ENCODE measurements at places on chromosomes 16 and 17.
A peak's percentile ranks its signal among the peaks of the same experiment; 100 is the strongest.

GRCh38 chr17:9576521-9577372 is at the start of gene CFAP52:
TSS of gene CFAP52 (plus strand) at chr17:9576642. CDS start at chr17:9576696, 54 bp downstream.
- peak; percentile 64 for DNase-seq
- H3K27me3 ChIP-seq, result no peaks in the 10 kb centered on the region
- H3K36me3 ChIP-seq, result 0 out of 2 replicates have a peak, but pooled peaks cover 3% of the 10 kb centered on the region
- H3K4me1 ChIP-seq, result peaks cover 2% of the 10 kb centered on the region

DNA sequence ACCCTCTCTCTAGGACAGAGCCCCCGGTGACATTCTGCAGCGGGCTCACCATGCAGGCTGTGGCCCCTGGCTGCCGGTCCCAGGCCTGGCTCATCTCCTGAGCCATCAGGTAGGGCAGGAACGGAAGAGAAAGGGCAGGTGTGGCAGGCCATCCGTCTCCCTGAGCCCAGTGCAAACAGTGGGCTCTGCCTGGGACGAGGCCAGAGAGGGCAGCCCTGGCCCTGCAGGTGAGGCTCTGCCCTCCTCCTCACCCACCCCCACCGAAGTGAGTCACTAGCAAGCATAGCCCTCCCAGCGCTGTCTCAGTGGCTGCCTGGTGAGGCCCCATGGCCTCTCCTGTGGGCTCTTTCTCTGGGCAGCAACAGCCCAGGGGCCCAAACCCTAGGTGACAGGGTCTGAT is 14.5 kb downstream of the OTOP3 start:
- no peaks in the 10 kb centered on the region for H3K27me3 ChIP-seq
- DNase-seq, result peak; percentile 80

DNA sequence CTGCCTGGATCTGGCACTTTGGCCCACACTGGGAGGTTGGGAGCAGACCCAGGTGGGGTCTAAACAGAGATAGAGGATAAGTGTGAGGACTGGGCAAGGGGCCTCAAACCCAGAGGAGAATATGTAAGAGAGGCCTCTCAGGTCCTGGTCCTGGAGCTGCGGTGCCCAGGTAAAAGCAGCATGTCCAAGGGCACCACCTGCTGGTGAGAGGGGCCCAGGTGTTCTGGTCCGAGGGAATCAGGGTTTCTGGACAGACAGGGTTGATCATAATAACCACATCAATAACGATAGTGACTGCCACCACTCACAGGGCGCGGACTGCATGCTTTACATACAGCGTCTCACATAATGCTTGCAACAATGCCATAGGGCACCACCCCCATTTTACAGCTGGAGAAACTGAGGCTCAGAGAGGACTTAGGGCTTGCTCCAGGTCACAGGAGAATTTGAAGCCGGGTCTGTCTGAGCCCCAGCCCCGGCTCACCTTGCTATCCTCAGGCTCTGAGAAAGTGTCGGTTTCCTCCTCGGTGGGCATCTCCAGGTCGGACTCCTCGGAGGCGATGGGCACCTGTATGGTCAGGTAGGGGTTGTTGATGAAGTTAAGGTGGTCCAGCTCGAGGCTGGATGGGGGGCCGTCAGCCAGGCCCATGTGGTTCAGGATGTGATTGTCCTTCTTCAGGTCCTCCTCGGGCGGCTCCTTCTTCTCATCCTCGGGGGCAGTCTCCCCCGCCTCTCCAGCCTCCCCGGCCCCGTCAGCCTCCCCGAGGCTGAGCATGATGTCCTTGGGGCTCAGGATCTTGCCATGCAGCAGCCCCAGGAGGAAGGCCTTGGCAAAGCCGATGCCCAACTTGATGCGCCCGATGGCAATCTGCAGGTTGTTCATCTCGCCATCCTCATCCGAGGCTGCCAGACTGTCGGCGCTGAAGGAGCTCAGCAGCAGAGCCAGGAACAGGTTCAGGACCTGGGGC is 19.1 kb upstream of the CD79B start:
- no peaks in the 10 kb centered on the region for H3K36me3 ChIP-seq
- DNase-seq, result no peak
- H3K4me1 ChIP-seq, result no peaks in the 10 kb centered on the region
- H3K27me3 ChIP-seq, result no peaks in the 10 kb centered on the region

DNA sequence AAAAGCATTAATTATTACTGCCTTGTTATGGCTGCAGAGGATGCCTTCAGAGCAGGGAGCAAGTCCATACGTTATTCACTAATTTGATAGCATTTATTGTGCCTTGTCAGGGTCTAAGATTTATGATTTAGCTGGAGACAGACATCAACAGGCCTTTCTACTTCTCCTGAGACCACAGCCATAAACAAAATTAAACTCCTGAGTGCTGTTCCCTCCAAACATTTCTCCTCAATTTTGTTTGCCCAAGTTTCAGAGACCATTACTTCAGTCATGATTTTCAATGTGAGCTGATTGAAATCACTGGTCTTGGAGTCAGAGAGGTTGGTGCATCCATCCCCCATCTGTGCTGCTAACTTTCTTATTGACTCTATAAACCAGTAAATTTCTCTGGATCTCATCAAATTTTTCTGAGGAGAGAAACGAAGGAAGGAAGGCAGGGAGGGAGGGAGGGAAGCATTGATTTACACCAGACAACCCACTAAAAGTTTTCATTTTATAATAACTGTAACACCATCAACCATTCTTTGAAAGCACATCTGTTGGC is 423.6 kb upstream of the CDH11 start:
- H3K4me3 ChIP-seq, result no peak overlapping the region
- peaks cover 15% of the 10 kb centered on the region for H3K4me1 ChIP-seq
- no peak overlapping the region for H3K27ac ChIP-seq
- H3K36me3 ChIP-seq, result no peaks in the 10 kb centered on the region

DNA sequence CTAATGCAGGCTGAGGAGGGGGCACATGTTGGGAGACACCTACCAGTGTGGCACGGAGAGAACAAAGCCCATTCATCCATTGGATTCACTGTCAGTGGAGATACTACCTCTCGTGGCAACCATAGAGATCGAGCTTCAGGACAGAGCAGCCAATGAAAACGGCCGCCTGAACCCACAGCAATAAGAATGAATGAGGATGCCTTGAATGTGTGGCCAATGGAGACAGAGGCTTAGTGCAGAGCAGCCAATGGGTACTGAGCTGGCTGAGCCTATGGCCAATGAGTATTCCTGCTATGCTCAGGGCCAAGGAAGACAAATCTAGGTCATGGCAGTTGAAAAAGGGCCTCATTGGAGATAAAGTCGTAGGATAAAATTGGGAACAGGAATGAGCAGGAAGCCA is 10.9 kb downstream of the ARHGEF15 start:
- H3K4me3 ChIP-seq, result no peak overlapping the region
- no peaks in the 10 kb centered on the region for H3K27me3 ChIP-seq
- H3K27ac ChIP-seq, result no peak overlapping the region
- H3K36me3 ChIP-seq, result no peaks in the 10 kb centered on the region

- no peak for DNase-seq
- no peak overlapping the region for H3K27ac ChIP-seq
- H3K4me1 ChIP-seq, result no peaks in the 10 kb centered on the region
- no peaks in the 10 kb centered on the region for H3K36me3 ChIP-seq
- no peaks in the 10 kb centered on the region for H3K27me3 ChIP-seq
These were observed 39.7 kb upstream of the MEAK7 start for GRCh38 chr16:84544031-84544773.

DNA sequence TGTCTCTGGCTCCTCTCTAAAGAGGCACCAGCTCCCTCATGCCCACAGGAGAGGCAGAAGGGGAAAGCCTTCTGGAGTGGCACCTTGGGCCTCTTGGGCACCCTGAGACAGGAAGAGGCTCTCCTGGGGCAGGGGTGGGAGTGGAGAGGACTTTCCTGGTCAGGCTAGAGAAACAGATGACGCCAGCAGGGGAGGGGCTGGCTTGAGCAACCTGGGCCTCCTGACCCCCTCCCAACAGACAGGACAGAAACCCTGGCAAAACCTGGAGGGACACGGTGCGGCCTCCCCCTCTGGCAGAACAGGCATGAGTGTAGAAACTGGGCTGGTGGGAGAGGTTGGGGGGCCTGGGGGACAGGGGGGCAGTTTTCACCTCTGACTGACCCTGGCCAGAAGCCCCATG is 6.1 kb downstream of the SMIM5 start:
- H3K27ac ChIP-seq, result no peak overlapping the region
- no peak overlapping the region for H3K4me3 ChIP-seq
- no peaks in the 10 kb centered on the region for H3K4me1 ChIP-seq

DNA sequence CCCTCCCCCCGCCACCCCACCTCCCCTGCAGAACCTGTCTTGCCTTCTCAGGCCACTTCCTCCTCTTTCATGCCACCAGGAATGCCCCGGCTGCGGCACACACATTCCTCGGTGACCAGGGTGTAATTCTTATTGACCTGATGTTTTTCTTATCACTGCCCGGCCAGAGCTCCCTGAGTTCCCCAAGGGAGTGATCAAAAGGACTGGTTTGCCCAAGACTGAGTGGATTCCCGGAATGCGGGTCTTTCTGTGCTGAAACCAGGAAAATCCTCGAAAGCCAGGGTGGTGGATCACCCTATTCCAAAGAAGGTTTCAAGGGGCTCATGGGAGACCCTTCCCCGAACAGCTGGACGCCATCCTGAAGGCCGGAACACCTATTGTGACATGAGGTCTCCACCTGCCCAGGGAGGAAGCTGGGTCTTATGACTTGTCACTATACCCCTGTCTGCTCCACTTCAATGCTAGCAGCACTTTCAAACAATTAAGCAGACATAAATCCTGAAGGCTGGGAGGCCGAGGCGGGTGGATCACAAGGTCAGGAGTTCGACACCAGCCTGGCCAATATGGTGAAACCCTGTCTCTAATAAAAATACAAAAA is 53.0 kb upstream of the RPL38 start:
- H3K27me3 ChIP-seq, result peaks cover 5% of the 10 kb centered on the region
- no peaks in the 10 kb centered on the region for H3K4me1 ChIP-seq
- no peak overlapping the region for H3K4me3 ChIP-seq
- H3K36me3 ChIP-seq, result no peaks in the 10 kb centered on the region
- peak; percentile 21 for DNase-seq

DNA sequence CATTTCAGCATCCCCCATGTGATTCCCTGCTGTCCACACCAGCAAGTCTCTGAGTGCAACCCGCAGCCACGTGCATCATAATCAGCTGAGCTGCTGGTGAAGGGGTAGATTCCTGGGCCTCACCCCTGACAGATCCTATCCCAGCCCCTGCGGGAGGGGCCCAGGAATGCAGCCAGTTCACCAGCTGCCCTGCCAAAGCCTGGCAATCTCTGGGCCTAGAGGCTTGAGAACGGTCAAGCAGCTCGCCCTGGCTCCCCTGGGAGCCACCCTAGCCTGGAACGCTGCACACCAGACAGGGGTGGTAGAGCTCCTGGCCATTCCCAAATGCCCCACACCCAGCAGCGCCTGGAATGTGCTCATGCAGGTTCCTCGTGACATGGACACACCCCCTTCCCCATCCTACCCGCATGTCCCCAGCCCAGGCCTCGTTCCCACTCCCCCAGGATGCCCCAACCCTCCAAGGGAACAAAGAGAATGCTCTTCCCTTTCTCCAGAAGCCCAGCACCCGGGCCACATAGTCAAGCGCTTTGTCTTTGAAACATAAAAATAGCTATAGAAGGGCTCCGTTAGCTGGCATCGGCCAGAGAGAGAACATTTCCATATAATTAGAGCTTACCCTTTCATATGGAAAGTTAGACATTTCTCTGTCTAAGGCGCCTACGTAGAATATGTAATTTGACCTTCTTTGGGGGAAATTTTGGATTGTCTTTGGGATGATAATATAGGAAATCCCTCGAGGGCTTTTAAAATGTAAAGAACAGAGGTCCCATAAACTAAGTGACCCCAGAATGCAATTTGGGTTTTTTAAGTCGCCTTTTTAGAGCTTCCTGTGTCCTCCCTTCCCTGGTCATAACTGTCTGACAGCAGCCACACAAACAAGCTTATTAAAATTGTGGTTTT is 3.4 kb downstream of the CEP295NL start:
- no peak overlapping the region for H3K27ac ChIP-seq
- no peaks in the 10 kb centered on the region for H3K27me3 ChIP-seq
- H3K4me3 ChIP-seq, result no peak overlapping the region

- H3K36me3 ChIP-seq, result peaks cover 3% of the 10 kb centered on the region
- H3K4me1 ChIP-seq, result peaks cover 5% of the 10 kb centered on the region
- no peak overlapping the region for H3K27ac ChIP-seq
- no peak overlapping the region for H3K4me3 ChIP-seq
- H3K27me3 ChIP-seq, result no peaks in the 10 kb centered on the region
These were observed 2.6 kb upstream of the TMEM219 start for GRCh38 chr16:29959293-29959692.

DNA sequence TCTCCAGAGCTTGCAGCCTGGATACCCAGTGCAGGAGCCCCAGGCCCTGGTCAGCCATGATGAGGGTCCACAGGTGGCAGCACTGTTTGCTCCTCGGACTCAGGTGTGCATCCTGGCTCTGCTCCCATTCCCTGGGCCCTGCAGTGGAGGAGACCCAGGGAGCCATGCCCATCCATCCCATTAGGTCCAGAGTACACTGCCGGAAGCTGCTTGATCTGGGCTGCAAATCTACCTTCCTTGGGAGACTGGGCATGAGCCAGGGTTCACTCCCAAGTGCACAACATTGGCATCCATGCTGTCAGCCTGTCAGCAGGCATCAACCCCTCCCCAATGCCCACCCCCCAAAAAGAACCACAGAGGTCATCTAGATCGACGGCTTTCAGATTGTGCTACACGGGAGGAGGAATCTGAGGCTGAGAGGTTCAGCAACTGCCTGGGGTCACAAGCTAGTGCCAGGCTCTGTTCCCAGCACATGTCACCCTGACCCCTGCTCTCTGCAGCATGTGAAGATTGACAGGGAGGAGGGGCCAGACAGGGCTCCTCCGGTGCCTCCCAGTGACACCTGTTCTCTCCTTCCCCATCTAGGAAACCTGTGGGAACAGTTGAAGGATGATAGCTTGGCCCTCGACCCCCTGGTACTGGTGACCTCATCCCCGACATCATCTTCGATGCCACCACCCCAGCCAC is 15.7 kb downstream of the UNC119 start:
- no peaks in the 10 kb centered on the region for H3K36me3 ChIP-seq
- peaks cover 9% of the 10 kb centered on the region for H3K4me1 ChIP-seq
- H3K27ac ChIP-seq, result no peak overlapping the region
- no peak for DNase-seq
- no peaks in the 10 kb centered on the region for H3K27me3 ChIP-seq

- H3K4me1 ChIP-seq, result no peaks in the 10 kb centered on the region
- H3K36me3 ChIP-seq, result no peaks in the 10 kb centered on the region
- DNase-seq, result peak; percentile 7
- H3K27ac ChIP-seq, result no peak overlapping the region
- H3K4me3 ChIP-seq, result no peak overlapping the region
These were observed 40.0 kb downstream of the IL21R start for GRCh38 chr16:27441998-27442397.

DNA sequence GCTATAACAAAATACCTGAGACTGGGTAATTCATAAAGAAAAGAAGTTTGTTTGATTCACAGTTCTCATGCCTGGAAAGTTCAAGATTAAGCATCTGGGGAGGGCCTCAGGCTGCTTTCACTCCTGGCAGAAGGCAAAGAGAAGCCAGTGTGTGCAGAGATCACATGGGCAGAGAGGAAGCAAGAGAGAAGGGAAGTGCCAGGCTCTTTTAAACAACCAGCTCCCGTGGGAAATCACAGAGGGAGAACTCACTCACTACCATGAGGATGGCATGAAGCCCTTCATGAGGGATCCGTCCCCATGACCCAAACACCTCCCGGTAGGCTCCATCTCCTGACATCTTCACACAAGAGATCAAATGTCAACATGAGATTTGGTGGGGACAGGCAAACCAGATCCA is 501.6 kb downstream of the MAF start:
- DNase-seq, result no peak
- no peak overlapping the region for H3K4me3 ChIP-seq
- no peaks in the 10 kb centered on the region for H3K4me1 ChIP-seq
